ENCODE measurements at places on chromosomes 2 and 18.

DNA sequence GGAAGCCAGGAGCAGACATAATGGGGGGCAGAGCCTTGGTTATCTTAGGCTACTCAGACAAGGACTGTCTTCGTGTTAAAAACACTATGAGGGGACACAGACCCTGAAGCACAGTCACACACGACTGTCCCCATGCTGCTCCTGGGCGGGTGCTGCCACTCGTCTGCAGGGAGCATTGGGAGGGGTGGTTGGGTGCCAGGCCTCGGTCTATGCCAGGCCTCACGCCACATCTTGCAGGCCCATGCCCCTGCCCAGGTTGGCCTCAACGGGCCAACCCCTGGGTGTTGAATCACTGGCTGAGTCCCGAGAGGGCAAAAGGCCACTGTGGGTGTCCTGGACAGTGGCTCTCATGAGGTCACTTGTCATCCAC lies 97.9 kb downstream of the USP40 start:
- DNase-seq = no peak

DNA sequence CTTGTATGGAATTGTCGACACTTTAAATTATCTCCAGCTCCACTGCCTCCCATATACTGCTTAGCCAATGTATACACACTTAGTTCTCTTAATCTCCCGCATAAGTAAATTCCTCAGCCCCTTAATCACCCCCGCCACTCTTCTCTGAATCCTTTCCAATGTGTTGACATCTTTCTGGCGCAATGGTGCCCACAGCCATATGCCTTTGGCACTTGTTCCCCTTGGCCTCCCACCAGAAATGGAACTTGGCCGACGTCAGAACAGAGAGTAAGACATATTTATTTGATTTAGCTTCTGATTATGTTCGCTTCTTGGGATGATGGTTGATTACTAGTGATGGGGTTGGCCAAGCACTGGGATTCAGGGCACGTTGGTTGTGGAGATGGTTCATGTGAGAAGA lies 1089.3 kb upstream of the CELF4 start:
- DNase-seq = no peak

DNA sequence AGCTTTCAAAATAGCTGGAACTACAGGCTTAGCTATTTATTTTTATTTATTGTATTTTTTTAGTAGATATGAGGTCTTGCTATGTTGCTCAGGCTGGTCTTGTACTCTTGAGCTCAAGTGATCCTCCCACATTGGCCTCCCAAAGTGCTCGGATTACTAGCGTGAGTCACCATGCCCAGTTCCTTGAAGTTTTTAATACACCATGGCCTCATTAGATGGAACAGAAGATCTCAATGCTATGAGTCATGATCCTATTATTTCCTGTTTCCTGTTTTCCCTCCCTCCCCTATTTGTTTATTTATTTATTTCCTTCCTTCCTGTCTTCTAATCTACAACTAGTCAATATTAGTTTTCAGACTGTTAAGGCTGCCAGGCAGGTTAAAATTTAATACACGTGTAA lies 309.0 kb downstream of the CMPK2 start:
- DNase-seq = peak; percentile 10

DNA sequence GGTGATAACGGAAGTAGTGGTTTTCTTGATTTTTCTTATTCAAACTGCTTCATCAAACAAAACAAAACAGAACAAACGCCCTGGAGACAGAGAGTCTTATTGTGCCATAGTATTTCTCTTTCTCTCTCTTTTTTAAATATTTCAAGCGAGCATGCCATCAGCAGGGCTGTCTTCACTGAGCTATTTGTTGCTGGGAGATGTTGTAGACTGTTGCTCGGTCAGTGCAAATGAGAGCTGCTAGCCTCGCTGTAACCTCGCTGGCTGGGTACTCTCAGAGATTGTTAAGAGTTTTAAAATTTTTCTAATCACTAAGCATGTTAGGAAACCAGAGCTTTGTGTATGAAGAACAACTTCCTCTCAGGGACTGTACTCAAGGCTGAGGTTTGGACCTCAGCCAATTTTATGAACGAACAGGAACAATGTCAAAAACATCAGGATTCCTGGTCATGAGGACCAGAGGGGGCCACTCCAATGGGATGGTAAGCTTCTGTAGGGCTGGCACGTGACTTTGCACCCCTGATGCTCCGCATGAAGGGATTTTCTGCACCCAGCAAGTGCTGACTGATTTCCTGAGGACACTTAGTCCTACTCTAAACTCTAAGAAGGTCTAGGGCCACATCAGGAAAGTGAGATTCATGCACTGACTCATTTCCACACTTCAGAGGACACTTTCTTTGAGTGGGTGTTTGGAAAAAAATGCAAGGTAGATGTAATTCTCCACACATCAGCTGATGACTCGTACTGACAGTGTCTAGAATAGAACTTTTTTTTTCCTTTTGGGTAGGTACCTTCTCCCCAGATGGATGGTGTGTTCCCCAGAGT lies 59.8 kb upstream of the IL1R1 start:
- DNase-seq = no peak

- no peak for DNase-seq
These were observed 293.2 kb downstream of the PLCL1 start for GRCh38 chr2:198097630-198098029.

DNA sequence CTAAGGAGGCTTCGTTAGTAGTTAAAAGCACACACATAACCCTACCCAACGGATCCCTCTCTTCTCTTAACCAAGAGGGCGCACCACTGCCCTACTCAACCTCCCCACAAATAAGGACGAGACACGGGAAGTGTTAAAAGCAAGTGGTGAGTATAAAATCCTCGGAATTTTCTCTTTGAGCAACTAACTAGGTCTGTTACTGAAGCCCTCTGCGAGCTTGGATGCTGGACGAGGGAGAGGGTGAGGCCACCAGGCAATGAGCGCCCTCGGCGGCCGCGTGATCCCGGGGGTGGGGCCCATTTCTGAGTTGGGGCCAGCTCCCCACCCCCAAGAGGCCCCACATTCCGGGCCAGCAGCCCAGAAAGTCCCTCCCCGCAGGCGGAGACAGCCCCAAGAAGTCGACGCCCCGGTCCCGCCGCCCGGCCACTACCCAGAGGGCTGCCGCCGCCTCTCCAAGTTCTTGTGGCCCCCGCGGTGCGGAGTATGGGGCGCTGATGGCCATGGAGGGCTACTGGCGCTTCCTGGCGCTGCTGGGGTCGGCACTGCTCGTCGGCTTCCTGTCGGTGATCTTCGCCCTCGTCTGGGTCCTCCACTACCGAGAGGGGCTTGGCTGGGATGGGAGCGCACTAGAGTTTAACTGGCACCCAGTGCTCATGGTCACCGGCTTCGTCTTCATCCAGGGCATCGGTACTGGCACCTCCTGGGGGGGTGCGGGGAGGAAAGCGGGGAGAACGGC lies at the start of gene CYBRD1:
Gene CYBRD1, plus strand, starts transcription at position 423 of the 736 bp plus-strand sequence. Its CDS starts 72 bp downstream, at position 495.
- DNase-seq = peak; percentile 43

DNA sequence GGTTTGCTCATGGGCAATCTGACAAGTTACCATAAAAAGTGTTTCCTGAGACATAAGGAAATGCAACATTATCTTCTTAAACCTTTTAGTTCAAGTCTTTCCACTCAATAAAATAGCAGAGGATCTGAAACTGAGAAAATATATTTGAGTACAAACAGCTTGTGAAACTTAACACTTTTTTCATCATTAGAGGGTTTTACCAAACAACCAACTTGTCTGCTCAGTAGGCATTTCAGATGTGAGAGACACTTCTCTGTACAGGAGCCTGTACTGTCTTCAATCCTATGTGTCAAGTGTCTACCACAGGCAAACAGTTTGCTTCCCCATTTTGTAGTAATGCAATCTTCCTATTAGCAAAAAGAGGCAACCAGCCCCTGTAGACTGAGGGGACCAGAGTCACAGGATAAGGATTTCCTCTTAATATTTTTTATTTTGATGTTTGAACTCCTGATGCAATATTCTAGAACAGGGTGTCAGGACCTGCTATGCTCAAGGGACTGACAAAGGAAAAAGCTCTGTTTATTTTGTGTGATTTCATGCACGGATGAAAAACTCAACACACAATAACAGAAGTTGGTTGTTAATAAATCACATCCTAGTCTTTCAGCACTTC lies 159.1 kb upstream of the LHCGR start:
- no peak for DNase-seq

Data from amniotic stem cell (primary cell).